NCI-H2081 (cell line): ENCODE measurements at places on chromosomes 1 and 21.

GRCh38 chr1:59879574-59879973 is 47.0 kb downstream of the CYP2J2 start:
- DNase-seq, result peak; percentile 54

DNA sequence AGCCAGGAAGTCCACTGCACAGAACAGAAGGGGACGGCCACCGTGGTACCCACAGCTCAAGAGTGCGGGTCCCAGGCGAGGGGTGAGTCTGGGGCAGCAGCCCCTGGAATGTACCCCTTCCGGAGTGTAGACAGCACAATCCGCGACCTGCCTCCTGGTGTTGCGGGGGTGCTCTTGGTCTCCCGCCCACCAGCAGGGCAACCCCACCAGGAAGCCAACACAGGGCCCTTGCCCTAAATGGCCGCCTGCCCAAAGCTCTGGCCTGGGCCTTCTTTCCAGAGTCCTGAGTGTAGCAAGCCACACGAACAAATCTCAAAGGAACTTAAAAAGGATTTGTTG is 1.1 kb upstream of the SLC19A1 start:
- no peak for DNase-seq

DNA sequence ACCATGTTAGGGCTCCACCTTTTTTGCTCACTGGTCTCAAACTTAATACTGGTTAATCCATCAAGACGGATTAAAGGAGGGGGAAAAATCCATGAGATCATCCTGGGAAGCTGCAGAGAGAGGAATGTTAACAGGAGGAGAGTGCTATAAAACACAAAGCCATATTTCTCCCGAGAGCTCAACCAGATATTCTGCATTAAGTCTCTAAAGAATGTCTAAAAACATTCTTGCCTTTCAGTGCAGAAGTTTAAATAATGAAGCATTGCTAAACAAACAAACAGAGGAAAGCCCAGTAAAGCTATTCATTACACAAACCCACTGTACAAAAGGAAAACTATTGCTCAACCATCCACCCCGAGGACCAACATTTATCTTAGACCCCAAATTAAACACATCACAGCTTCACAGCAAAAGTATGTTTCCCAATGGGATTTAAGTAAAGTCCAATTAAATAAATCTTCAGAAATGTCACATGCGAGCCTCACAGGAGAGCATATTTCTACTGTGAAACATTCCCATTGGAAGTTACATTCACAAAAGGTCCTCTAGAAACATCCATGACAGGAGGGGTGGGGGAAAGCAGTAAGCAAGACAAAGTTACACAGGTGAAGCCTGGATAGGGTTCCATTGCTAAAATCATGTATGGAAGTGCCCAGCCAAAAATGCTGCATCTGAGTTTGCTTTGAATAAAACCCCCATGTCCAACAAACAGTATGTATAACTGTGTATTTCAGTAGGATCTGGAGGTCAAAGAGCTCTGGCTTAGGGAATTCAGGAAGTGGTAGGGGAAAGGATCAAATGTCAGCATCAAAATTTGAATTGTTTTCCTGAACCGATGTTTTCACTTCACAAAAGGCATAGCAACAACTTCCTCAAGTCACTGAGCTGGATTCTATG is 23.3 kb downstream of the DUSP10 start:
- DNase-seq, result no peak

GRCh38 chr1:176205332-176205914 is 1.7 kb downstream of the COP1 start:
- DNase-seq, result no peak

GRCh38 chr21:27817074-27817473 is 850.2 kb upstream of the ADAMTS5 start:
- DNase-seq, result no peak

GRCh38 chr1:116178837-116179236 is 67.6 kb downstream of the MAB21L3 start:
- no peak for DNase-seq

DNA sequence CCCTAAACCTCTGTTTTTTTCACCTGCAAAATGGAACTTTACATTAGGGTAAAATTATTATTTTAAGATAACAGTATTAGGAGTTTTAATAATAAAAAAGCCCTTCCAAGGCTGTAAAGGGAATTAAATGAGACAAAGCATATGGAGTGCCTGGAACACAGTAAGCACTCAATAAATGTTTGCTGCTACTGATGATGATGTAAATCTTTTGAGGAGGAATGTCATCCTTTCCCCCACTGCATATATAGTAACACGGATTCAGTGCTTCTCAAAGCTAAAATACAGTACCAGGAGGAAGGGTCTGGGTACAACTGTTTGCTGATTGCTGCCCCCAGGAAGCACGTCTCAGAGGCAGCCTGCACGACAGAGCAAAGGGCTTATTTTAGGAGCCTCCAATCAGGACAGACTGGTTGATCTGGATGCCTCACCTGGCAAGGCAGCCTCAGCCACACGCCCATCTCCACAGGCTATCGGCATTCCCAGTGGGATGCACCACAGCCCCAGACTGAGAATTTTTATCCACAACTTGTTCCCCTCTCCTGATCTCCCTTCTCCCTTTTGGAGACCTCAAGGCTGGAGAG is 64.4 kb downstream of the GADD45A start:
- DNase-seq, result no peak

GRCh38 chr1:55720261-55720660 is 505.1 kb upstream of the USP24 start:
- no peak for DNase-seq

DNA sequence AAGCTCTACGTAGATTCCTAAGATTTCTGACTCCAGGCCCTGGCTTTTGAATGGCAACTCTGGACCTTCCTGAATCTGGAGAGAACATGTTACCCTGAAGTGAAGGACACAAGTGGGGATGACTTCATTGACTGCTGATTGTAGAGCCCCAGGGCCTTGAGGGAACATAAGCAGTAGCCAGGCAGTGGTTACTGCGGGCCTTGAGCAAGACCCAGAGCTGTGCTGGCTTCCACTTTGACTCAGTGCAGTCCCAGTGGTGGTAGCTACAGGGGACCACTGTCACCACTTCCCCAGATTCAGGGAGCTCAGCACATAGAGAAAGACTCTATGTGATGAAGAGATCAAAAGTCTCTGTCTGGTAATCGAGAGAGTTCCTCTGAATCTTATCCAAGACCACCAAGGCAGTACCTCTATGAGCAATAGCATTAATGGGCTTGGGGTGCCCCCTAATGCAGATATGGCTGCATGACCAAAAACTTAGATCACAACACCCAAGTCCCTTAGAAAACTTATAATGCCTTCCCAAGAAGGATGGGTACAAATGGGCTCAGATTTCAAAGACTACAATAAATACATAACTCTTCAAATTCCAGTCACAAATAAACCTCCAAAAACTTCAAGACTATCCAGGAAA is 1278.3 kb downstream of the AMY1C start:
- no peak for DNase-seq
